HFFc6 (cell line): ENCODE measurements at places on chromosomes 7 and 10. TPM values are rescaled to one million over a fixed set of nuclear protein-coding genes. Genes with fewer than 3 reads are reported as not detected.

KLF14 gene
- not detected in 3 replicates for total RNA-seq

DNA sequence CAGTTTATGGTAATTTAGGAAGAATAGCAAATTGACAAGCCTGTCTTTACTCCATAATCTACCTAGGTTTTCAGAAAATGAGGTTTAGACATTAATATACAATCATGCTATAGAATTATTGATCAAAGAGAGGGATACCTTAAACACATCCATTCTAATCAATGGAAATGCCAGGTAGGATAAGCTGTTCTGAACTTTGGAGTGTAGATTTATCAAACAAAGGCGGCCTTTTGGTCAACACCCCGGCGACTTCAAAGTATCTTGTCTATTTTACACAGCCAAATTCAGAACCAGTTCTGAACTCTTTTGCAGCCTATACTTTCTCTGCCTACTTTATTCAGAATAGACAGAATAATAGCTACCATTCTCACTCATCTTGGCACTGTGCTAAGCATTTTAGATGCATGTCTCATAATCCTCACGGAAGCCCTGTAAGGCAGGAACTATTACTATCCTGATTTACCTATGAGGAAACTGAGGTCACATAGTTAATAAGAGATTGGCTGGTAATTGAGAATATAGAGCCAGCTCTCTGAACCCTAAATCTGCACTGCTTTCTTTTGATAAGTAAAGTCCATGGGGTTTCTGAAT, 641.9 kb upstream of the LRRTM3 start:
- DNase-seq, result no peak

SLC16A9 gene
- total RNA-seq, result not detected in 3 replicates

GRCh38 chr7:5303061-5303460, 20.3 kb downstream of the SLC29A4 start:
- DNase-seq, result no peak

DNA sequence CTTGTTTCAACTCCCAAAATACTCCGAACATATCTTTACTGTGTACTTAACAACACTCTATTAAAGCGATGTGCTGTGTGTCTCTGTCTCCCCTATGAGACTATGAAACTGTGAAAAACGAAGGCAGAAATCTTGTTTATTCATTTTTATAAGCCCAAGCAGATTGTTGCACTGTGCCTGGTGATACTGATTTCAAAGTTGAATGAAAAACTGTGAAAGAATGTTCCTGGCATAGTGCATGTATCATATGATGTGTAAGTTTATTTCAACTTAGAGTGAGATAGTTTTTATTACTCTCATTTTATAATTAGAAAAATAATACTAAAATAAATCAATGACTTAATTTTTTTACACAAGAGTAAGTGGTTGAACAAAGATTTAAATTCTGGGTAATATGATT, 471.9 kb upstream of the PCDH15 start:
- no peak for DNase-seq

GRCh38 chr7:159108941-159109652, 35.6 kb downstream of the VIPR2 start:
- DNase-seq, result no peak

IL6 gene
- total RNA-seq, result 21.7 to 52.7 TPM (median 30.2 TPM) in 3 replicates

GRCh38 chr10:125392154-125392553, 231.8 kb upstream of the CTBP2 start:
- no peak for DNase-seq

DNA sequence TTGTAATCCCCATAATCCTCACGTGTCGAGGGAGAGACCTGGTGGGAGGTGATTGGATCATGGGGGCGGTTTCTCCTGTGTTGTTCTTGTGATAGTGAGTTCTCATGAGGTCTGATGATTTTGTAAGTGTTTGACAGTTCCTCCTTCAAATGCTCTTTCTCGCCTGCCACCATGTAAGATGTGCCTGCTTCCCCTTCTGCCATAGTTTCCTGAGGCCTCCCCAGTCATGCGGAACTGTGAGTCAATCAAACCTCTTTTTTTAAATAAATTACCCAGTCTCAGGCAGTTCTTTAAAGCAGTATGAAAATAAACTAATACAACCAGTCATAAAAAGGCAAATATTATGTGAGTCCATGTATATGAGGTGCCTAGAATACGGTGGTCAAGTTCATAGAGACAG, 87.5 kb downstream of the FRMD4A start:
- DNase-seq, result no peak

GRCh38 chr7:80263821-80264220, 129.2 kb downstream of the GNAI1 start:
- DNase-seq, result no peak

DNA sequence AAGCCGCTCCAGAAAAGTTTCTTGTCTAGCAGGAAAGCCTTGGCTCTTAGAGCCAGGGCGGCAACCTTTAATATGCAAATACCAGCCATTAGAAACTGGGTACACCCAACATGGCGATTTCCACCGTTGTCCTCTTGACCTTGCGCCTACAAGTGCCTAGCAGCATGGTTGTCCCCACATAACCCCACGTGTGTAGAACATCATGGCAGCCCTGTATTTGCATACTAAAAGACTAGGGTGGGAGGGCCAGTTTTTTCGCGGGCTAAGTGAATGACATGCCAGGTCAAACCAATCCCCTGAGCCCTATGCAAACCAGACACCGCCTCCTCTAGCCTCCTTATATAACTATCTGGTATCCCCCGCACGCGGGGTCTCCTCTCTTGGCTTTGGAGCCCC, 58.4 kb upstream of the FZD8 start:
- no peak for DNase-seq

GRCh38 chr7:115812794-115813193, 217.8 kb downstream of the TFEC start:
- DNase-seq, result no peak

DNA sequence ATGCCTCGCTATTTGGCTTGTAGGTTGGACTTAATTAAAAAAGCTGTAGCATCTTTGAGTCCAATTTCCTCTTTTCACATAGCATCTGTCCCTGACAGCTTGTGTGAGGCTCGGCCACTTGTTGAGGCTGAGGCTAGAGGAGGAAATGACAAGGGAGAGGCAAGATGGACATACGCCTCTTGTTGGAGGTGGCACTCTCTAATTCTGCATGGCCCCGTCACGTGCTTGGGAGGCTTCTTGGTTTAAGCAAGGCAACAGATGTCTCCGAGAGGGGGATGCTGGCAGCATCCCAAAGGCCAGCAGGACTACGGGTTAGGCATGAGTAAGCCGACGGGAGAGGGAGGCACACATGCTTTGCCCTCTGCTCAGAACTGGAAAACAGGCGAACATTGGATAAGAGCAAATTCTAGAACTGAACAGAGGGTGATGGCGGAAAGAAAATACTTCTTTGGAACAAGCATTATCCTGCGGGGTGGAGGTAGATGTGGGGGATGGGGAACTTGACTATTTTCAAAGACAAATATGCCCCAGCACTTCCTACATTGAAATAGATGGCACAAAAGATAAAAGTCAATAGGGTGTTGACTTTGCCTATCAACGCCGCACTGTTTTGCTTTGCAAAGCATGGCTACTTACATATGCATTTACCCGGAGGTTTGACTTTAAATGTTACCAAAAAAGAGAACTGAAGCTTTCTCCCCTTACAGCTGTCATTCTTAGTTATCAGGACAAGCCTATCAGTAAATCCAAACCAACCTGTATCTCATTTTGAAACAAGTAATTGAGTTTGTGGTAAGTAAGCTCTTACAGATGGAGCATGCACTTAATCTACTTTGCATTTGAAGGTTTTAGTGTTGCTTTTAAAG, 94.8 kb downstream of the CHN2 start:
- no peak for DNase-seq

- DNase-seq, result peak; percentile 79
These were observed 109.3 kb upstream of the HPS1 start for GRCh38 chr10:98556061-98556460.

SLC16A12 gene
- not detected in 3 replicates for total RNA-seq

SPDYE2 gene
- not detected in 3 replicates for total RNA-seq

AKR1B15 gene
- not detected in 3 replicates for total RNA-seq

DNA sequence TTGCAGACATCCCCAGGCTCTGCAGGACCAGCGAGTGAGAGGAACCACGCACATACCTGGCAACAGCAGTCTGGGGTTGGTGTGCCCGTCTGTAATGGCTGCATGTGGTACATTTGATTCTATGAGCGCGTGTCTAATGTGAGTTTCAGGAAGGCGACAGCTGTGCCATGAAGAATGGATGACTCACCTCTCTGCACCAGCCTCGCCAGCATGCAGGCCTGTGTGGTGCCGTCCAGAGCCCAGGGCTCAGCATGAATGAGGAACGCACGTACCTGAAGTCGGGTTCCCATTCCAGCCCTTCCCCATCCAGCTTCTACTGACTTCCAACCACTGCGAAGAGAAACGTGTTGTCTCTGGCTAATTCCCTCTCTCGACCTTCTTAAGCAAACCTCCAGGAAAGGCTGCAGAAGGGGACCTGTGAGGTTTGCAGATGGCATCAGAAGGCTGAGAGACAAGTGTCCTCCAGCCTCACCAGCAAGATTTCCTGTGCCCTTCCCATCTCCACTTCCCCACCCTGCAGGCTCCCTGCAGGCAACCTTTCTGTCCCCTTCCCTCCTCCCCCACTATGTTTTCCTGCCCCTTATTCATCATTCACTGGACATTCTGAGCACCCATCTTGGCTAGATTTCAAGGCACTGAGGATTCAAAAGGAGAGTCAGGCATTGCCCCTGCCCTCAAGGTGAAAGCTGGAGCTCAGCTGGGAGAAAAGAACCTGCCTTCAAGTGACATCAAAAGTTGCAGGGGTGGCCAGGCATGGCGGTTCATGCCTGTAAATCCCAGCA, 54.3 kb downstream of the ASB13 start:
- DNase-seq, result no peak

FAM107B gene
- total RNA-seq, result 16.3 and 43.1 TPM in 2 replicates

MINDY3 gene
- 24.8 and 25.2 TPM in 2 replicates for total RNA-seq

SFXN4 gene
- total RNA-seq, result 10.9 and 13.8 TPM in 2 replicates

GRCh38 chr10:60367431-60367830, 22.2 kb downstream of the ANK3 start:
- peak; percentile 31 for DNase-seq

ATP6V0E2 gene
- 44.0 to 52.6 TPM (median 46.4 TPM) in 3 replicates for total RNA-seq

DNA sequence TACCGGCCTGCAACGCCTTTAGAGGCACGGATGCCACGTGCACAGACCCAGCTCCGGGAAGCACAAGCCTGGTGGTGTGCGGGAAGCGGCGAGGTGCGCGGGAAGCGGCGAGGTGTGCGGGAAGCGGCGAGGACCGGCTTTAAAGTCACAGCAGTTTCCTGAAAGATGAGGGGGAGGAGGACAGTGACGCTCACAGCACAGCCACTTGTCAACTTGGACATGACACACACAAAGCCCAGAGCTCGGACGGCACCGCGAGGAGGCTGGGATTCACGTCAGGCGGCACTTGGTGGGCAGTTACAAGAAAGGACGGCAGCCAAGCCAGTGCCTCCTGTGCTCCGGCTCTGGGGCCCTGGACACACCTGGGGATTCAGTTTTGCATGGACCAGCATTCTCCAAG, 525.9 kb downstream of the DNAJB6 start:
- no peak for DNase-seq

- DNase-seq, result no peak
These were observed 15.6 kb upstream of the CRHR2 start for GRCh38 chr7:30697719-30698460.

ZNF488 gene
- 0.05 to 0.07 TPM (median 0.05 TPM) in 3 replicates for total RNA-seq

ATOH7 gene
- not detected in 3 replicates for total RNA-seq

DNA sequence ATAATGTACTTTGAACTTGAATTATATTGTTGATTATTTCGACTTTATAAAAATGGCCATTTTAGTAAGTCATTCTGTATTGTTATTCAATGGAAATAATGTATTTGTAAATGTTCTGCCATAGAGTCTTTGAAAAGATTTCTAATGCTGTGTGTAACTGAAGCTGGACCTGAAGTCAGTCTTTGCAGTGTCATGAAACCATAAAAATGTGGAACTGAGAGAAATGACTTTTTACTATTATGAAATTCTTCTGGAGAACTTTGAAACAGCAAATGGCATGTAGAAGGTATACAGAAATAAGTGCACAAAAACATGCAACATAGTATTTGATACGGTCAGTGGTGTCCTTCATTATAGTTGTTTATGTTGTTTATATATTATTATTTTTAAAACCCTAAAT, 59.7 kb upstream of the ADRA2A start:
- no peak for DNase-seq

LIPF gene
- total RNA-seq, result not detected in 2 replicates

- peak; percentile 68 for DNase-seq
These were observed 38.4 kb downstream of the DIP2C start for GRCh38 chr10:650886-651615.

MEIG1 gene
- 0.56 TPM in 1 of 3 replicates, not detected in the others for total RNA-seq

DNA sequence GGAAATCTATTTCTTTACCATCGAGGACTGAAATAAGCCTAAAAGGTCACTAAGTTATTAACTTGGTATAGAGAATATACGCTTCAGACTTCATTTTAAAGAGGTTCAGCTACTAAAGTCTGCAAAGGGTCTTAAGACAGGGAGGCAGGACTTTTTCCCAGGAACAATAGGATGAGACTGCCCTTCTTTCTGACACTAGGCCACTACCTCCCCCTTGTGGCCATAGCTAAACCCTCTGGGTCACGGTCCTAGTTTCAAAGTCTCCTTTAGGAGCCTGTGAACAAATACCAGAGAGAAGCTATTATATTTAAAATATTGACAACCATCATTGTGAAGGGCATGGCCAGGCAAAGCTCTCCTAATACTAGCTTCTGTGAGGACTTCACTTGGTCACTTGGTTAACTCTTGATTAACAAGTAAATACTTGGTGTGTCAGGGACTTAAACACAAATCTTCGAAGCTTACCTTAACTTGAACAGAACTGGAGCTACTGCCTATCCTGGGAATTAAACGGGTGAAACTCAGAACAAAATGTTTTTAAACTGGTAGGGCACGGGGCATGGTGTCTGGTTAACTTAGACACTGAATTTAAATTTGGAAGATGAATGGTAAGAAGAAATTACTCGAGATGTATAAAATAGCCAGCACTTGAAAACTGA, 75.6 kb downstream of the CCDC6 start:
- peak; percentile 32 for DNase-seq

GJD4 gene
- total RNA-seq, result not detected in 2 replicates

DNA sequence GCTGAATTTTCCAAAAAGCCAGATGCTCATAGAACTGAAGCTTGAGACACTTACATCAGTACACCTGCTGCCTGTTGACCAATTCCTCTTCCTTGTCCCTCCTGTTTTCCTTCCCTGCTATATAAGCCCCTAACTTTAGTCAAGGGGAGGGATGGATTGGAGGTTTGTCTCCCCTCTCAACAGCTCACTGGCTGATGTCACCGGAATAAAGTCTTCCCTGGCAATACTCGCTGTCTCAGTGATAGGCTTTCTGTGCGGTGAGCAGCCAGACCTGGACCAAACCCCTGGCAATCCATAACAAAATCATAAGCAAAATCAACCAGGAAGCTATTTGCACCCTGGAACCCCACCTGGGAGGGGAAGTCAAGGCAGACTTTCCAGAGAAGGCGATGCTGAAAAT, 929 bp upstream of the IRF5 start:
- DNase-seq, result no peak

MSMB gene
- total RNA-seq, result not detected in 3 replicates

MEOX2 gene
- not detected in 3 replicates for total RNA-seq
